ENCODE measurements at places on chromosomes 13 and 19.
A peak's percentile ranks its signal among the peaks of the same experiment; 100 is the strongest.

DNA sequence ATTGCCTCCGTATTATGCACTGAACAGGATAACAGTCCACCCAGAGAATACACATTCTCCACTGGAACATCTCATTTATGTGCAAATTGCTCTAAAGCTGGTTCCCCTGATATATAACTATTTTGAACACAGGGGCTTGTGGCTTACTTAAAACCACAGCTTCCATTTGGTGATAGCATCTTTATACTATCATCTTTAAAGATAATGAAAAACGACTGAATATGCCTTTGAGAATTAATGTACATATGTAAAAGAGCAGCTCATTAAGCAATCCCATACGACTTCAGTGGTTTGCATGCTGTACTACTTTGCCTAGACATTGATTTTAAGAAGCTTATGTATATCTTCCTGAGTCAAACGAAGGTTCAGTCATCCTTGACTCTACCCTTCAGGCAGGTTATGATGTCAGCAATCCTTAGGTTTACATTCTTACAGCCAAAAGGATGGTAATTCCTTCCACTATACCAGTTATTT lies 40.8 kb downstream of the BRD4 start:
- DNase-seq: peak; percentile 57

DNA sequence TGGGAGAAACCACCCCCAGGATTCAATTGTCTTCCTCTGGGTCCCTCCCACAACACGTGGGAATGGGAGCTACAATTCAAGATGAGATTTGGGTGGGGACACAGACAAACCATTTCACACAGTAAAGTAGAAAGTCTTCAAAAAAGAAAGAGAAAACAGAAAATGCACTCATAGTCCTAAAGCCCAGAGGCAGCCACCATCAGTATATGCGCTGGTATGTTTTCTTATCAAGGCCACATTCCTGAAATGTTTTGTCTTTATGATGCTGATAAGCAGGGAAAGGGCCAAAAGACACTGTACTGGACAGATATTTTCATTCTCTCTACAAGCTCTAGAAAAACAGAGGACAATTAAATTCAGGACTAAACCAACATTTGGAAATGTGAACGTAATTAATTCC lies 375.8 kb upstream of the TSHZ3 start:
- DNase-seq: no peak

DNA sequence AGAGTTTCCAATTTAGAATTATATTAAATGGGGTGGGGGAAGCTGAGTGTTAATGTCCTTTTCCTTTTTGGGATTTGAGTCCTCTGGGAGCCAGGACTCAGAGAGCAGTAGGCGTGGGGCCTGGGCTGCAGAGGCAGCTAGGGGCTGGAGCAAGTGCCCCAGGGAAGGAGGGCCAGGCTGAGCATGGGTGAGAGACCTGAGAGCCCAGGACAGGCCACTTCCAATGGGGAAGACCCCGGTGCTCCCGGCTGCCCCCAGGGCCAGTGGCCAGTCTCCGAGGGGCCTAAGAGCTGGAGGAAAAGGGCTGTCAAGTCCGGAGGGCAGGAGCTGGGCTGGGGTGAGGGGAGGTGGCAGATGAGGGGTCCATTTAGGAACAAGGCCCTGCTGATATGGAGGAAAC lies 371.5 kb downstream of the ZNF536 start:
- DNase-seq: no peak

DNA sequence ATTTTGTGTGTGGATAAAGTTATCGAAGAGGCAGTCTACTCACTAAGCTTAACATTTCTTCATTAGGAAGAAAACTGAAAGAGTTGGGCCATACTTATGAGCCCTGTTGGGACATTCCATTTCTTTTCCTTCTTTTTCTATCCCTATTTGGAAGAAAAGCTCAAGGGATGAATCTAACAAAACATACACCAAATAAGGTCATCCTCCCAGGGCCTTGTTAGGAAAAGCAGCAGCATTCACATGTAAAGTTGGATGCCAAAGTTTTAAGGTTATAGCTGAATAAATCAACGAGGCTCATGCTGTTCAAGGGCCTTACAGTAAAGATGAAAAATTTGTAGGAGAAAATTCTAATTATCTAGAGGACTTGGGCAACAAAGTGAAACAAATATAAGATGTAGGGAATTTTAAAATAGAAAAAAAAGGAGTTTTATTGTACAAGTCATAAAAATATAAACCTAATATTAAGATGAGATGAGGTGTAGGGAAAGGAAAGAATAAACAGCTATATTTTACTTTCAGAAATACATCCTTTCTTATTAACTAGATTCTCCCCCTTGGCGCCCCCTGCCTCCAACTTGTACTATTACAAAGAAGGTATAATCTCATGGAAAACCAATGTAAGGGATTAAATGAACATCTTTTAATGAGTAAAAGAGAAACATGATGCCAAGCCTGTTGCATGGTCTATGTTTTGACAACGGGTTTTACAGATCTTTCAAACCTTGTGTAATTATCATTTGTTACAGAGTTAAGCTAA lies 160.4 kb downstream of the PCDH20 start:
- peak; percentile 69 for DNase-seq

GRCh38 chr13:107233541-107233940 lies 665.6 kb upstream of the ARGLU1 start:
- no peak for DNase-seq

GRCh38 chr19:19381007-19381926 lies 24.2 kb upstream of the GATAD2A start:
- no peak for DNase-seq

DNA sequence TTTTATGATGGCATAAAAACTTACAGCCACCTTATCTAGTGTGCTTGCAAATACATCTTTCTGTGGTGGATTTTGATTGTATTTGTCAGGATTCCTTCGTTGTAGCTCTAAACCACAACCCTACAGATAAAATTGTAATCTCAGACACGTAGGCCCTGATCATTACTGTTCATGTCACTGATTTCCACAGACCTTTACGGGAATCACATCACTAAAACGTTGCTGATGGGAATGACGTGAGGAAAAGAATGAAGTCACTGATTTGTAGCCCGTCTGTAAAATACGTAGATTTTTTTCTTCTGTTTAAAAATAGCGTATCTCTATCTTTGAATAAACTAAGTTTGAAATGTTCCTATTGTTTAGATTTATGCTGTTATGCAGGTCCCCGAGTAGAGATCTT lies 399.2 kb downstream of the MYO16 start:
- no peak for DNase-seq

- DNase-seq: peak; percentile 98
Observed at GRCh38 chr19:14006766-14007562, 844 bp upstream of the RFX1 start.

- DNase-seq: no peak
Observed at GRCh38 chr19:54616821-54617560, 13.3 kb upstream of the LILRB1 start.

DNA sequence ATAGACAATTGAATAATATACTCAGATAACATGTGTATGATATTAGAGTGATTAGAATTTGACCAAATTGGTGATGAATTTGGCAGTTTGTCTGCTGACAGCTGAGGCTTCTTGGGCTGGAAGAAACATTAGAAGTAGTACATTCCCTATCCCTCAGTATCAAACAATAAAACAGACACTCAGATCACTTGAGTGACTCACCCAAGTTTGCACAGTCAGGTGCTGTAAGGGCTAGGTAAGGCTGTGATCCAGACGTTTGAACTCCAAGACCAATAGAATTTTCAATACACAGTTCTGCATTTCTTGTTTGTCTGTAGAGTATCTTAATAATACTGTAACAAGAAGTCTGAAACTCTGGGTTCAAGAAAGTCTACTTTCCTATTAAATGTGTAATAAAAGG lies 223.5 kb downstream of the POSTN start:
- DNase-seq: no peak

- DNase-seq: peak; percentile 90
Observed at GRCh38 chr19:19342086-19343015, 21.7 kb downstream of the MAU2 start.

DNA sequence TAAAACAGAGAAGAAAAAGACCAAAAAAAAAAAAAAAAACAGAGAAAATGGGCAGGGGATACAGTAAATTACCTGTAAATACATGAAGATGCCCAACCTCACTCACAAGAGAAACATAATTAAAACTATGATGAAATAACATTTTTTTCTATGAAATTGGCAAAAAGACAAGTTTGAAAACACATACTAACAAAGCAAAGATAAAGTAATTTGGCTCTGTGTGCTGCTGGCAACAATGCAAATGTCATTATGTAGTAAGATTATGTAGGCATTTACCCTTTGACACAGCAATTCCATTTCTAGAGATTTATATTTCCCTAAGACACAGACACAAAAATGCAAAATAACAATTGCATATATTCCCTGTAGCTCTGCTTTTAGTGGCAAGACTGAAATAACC lies 20.2 kb downstream of the ZC3H13 start:
- DNase-seq: no peak

DNA sequence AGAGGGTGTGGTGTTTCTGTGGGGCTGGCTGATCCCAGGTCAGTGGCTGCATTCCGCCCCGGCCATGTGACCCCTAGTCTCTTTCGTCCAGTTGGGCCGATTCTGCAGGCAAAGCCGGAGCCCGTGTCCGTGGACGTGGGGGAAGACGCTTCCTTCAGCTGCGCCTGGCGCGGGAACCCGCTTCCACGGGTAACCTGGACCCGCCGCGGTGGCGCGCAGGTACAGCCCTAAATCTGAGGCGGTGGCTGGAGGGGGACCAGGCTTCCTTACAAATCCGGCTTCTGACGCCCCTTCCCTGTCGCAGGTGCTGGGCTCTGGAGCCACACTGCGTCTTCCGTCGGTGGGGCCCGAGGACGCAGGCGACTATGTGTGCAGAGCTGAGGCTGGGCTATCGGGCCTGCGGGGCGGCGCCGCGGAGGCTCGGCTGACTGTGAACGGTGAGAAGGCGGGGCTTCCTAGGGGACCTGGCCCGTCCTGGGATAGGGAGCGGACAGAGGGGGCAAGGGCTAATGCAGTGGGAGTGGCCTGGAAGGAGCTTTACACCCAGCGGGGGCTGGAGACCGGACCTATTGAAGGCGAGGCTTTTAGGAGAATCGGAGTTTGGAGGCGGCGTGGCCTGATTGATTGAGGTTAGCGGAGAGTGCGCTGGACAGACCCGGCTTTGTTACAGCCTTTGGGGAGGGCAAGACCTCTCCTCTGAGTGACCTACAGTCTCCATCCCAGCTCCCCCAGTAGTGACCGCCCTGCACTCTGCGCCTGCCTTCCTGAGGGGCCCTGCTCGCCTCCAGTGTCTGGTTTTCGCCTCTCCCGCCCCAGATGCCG lies 4.3 kb downstream of the KIRREL2 start:
- no peak for DNase-seq

GRCh38 chr19:31181535-31181934 lies 167.7 kb downstream of the TSHZ3 start:
- DNase-seq: no peak

DNA sequence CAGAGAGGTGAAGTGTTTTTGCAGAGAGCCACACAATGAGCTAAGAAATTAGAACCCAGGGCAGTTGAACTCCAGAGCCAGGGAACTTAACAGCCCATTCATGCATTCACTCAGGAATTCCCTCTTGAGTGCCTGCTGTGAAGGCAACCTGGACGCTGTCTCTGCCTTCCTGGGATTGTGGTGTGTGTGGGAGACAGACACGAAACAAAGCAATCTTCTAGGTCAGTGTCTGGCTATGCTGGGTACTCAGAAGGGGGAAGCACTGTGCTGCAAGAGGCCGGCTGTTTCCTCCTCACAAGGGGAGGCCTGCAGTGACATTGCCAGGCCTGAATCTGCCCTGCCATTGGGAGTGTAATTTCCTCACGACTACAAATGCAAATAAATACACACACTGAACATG lies 9.7 kb downstream of the BCKDHA start:
- no peak for DNase-seq

DNA sequence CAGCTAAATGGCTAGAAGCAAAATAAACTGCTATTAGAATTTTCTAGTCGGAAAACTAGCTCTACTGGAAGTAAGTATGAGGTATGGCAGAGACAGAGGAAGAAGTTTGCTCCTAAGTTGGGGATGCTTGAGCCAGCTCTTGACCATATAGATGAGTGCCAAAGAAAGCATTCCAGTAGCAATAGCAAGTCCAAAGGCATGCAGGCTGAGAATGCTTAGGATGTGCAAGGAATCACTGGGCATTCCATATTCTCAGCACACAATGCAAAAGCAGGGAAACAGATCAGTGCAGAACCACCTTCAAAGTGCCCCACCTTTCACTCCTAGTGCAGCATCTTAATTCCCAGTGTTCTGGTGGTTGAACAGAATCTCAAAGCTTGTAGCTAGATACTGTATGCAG lies 32.9 kb downstream of the SERTM1 start:
- DNase-seq: no peak

DNA sequence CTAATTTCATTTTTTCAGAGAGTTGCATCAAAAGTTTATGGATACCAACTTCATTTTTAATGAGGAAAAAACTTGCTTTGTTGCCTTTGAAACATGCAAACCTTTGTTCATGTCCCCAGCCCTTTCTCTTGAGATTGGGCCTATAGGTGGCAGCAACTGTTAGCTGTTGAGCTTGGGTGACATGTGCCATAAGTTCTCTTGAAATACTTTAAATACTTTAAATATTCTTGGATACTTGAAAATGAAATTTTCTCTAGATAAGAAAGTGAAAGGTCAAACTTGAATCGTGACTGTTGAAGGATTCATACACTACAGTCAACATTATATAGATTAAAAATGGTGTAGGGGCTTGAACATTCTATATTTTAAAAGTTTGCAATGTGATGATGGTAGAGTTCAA lies 294.9 kb downstream of the NDFIP2 start:
- peak; percentile 35 for DNase-seq

DNA sequence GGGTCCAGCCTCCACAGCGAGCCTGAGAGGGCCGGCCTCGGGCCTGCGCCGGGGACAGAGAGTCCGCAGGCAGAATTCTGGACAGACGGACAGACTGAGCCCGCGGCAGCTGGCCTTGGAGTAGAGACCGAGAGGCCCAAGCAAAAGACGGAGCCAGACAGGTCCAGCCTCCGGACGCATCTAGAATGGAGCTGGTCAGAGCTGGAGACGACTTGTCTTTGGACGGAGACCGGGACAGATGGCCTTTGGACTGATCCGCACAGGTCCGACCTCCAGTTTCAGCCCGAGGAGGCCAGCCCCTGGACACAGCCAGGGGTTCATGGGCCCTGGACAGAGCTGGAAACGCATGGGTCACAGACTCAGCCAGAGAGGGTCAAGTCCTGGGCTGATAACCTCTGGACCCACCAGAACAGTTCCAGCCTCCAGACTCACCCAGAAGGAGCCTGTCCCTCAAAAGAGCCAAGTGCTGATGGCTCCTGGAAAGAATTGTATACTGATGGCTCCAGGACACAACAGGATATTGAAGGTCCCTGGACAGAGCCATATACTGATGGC lies 490 bp downstream of the ITPKC start:
- DNase-seq: no peak

- no peak for DNase-seq
Observed at GRCh38 chr19:11499890-11500420, 5.7 kb downstream of the ZNF653 start.

- no peak for DNase-seq
Observed at GRCh38 chr19:15464394-15465385, at the start of gene RASAL3. TSS of gene RASAL3 (minus strand) at chr19:15464544. CDS start at chr19:15464358, 186 bp downstream.

DNA sequence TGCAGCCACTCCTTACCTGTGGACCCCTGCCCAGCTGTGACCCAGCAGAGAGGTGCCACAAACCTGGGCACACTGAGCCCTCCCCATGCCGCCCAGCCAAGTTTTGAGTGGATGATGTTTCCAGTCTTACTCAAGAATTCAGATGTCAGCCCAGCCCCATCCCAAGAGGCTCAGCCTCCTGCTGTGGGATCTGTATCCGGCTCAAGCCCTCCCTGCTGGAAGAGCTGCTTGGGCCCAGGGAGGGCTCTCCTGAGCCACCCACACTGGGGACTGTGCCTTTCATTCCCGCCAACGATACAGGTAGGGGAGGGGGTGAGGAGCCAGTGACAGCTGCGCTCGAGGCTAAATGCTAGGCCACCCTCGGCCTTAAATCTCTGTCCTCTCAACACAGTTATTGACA lies 5.9 kb upstream of the SLC7A9 start:
- DNase-seq: peak; percentile 56
